ENCODE measurements at places on chromosomes 7 and 10. TPM values are rescaled to one million over a fixed set of nuclear protein-coding genes. Genes with fewer than 3 reads are reported as not detected.

Gene LEP
- not detected for total RNA-seq

Gene INA
- 1.1 TPM for total RNA-seq

Gene GPER1
- 2.4 TPM for total RNA-seq

Gene STEAP2
- 2.9 TPM for total RNA-seq

Gene FEZF1
- not detected for total RNA-seq

Gene TRPV6
- 4.2 TPM for total RNA-seq

GRCh38 chr7:144736880-144737493, 98.9 kb downstream of the TPK1 start:
- H3K27ac ChIP-seq: peak overlapping the region; percentile 50
- H3K4me3 ChIP-seq: no peak overlapping the region
- no peak for DNase-seq
- H3K36me3 ChIP-seq: no peaks in the 10 kb centered on the region

DNA sequence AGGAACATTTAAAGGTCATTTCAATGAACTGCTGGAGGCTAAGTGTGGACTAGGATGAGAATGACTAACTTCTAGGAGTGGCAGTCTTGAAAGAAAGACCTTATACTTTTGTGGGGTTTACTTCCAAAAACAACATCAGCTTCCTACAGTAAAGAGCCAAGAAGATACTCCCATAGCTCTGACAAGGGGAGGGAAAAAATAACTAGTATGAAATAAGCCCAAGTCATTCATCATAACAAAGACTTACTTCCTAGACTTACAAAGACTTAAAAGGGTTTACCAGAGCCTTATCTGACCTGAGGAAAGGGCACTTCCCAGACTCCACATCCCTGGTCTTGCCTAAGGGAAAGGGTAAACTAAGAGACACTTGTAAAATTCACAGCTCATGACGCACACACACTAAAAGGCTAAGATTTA, 31.7 kb downstream of the ARHGAP12 start:
- H3K4me1 ChIP-seq: peaks cover 20% of the 10 kb centered on the region
- H3K36me3 ChIP-seq: peaks cover 34% of the 10 kb centered on the region
- no peak for DNase-seq
- no peaks in the 10 kb centered on the region for H3K27me3 ChIP-seq
- no peak overlapping the region for H3K4me3 ChIP-seq

GRCh38 chr10:131050162-131050766, 261.3 kb downstream of the TCERG1L start:
- no peak for DNase-seq
- H3K4me3 ChIP-seq: no peak overlapping the region
- peaks cover 38% of the 10 kb centered on the region for H3K27me3 ChIP-seq

- peaks cover 5% of the 10 kb centered on the region for H3K36me3 ChIP-seq
- H3K27me3 ChIP-seq: peaks cover 20% of the 10 kb centered on the region
- H3K4me1 ChIP-seq: peaks cover 2% of the 10 kb centered on the region
- H3K4me3 ChIP-seq: no peak overlapping the region
Measured at GRCh38 chr7:128893251-128894100, 17.0 kb downstream of the KCP start.

DNA sequence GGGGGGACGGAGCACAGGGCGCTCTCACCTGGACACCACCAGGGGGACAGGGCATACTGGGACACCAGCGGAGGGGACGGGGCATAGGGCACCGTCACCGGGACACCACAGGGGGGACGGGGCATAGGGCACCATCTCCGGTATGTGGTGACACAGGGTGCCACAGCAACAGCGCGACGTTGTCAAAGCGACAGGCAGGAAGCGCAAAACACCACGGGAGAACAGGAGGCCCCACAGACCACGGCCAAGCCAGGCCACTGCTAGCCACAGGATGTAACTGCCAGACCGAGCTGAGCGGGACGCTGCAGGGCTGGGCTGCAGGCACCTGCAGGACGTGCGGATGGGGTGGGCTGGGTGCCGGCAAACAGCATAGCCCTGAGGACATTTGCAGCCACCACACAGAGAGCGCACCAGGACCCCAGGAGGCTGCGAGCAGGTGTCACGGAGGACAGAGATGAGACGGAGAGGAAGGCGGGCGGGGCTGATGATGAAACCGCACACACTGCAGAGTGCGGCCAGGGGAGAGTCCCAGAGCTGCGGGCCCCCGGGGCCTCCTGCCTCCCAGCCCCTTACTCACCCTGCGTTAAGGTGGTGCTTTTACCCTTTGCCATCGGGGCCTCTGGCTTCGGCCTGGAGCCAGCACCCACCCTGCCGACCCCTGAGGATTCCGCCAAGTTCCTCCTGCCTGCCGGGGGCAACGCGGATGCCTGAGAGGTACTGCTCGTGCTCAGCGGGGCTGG, 17.5 kb downstream of the MICALL2 start:
- no peaks in the 10 kb centered on the region for H3K27me3 ChIP-seq
- H3K4me3 ChIP-seq: no peak overlapping the region
- DNase-seq: no peak
- H3K36me3 ChIP-seq: no peaks in the 10 kb centered on the region
- H3K27ac ChIP-seq: no peak overlapping the region

- no peaks in the 10 kb centered on the region for H3K27me3 ChIP-seq
- H3K36me3 ChIP-seq: no peaks in the 10 kb centered on the region
- peaks cover 12% of the 10 kb centered on the region for H3K4me1 ChIP-seq
Measured at GRCh38 chr10:34864149-34865067, 49.3 kb upstream of the PARD3 start.

- H3K4me1 ChIP-seq: peaks cover 10% of the 10 kb centered on the region
- H3K4me3 ChIP-seq: no peak overlapping the region
- H3K36me3 ChIP-seq: peaks cover 1% of the 10 kb centered on the region
- DNase-seq: no peak
- no peak overlapping the region for H3K27ac ChIP-seq
Measured at GRCh38 chr7:106034383-106034782, 71.3 kb downstream of the CDHR3 start.

DNA sequence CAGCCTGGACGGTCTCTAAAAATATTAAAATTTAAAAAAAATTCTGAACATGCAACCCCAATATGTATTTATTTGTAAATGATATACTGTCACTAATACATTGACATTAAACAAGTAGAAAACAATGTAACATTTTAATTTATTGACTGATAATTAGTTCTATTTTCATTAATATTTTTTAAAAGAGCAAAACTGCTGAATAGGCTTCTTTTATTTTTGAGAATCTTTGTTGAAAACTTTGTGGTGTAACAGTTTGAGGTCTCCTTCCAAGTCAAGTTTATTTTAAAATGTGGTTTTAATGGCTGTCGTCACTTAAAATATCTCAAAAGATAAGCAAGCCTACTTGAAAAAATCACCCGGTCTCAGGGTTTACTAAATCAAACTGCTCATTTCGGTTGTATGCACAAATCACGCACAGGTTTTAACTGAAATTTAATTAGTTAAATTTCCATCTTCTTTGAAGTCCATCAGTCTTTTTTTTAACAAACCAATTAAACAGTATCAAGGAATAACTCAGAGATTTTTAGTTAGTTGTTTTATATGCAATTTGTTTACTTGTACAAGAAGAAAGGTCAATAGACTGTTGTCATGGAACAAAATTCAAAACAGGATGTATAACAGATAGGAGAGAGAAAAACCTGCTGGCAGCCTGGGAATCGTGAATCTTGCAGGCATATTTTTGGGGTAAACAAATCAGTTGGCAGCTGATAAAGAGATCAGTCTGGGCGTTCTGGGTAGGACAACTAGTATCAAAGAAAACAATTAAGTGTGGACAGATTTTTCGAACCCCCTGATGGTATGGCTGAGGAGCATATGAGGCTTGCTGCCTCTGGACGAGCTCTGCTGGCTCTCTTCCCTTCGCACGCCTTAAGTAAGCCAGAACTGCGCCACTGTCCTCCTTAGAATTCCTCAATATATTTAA, 9.7 kb upstream of the EDRF1 start:
- H3K4me1 ChIP-seq: peaks cover 36% of the 10 kb centered on the region
- peaks cover 4% of the 10 kb centered on the region for H3K36me3 ChIP-seq
- H3K27ac ChIP-seq: peak overlapping the region; percentile 48
- no peaks in the 10 kb centered on the region for H3K27me3 ChIP-seq
- no peak overlapping the region for H3K4me3 ChIP-seq

DNA sequence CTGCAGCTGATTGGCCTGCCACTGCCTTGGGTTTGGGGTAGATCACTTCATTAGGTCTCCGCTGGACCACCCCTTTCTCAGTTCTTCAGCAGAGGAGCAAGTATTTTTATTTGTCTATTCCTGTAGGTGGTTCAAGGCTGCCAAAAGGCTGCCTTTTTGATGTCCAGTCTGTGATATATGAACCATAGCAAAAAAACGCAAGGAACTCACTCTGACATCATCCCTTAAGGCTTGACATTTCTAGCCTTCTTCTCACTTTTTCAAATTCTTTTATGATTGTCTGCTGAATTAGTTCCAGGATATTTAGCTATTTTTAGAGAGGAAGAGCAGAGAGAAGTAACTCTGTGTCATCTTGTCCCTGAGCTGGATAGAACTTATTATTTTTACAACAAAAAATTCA, 269.2 kb downstream of the BAMBI start:
- H3K36me3 ChIP-seq: peaks cover 10% of the 10 kb centered on the region
- peak overlapping the region; percentile 80 for H3K27ac ChIP-seq
- no peaks in the 10 kb centered on the region for H3K27me3 ChIP-seq
- H3K4me3 ChIP-seq: no peak overlapping the region

- no peaks in the 10 kb centered on the region for H3K36me3 ChIP-seq
- peaks cover 7% of the 10 kb centered on the region for H3K27me3 ChIP-seq
- no peaks in the 10 kb centered on the region for H3K4me1 ChIP-seq
- H3K27ac ChIP-seq: no peak overlapping the region
- no peak for DNase-seq
Measured at GRCh38 chr10:69936091-69936490, 116.6 kb upstream of the MACROH2A2 start.
